Left ventricle myocardium inferior (tissue), 1 donor: ENCODE measurements at places on chromosomes 5 and 9. TPM values are rescaled to one million over a fixed set of nuclear protein-coding genes. Genes with fewer than 3 reads are reported as not detected.

- no peak for DNase-seq
Measured at GRCh38 chr5:123496892-123497291, 15.1 kb upstream of the CSNK1G3 start.

- no peak for DNase-seq
Measured at GRCh38 chr9:91486699-91487497, 63.3 kb upstream of the NFIL3 start.

ARRDC1 gene
- 16.2 TPM for total RNA-seq

GRCh38 chr5:113063927-113064326 lies 87.3 kb downstream of the DCP2 start:
- DNase-seq, result no peak

PCDHGA12 gene
- 4.8 TPM for total RNA-seq

- DNase-seq, result no peak
Measured at GRCh38 chr9:134836406-134836970, 44.1 kb upstream of the FCN2 start.

- DNase-seq, result no peak
Measured at GRCh38 chr5:428219-428618, 14.8 kb upstream of the EXOC3 start.

CDH10 gene
- not detected for total RNA-seq

HMCN2 gene
- 5.5 TPM for total RNA-seq

DNA sequence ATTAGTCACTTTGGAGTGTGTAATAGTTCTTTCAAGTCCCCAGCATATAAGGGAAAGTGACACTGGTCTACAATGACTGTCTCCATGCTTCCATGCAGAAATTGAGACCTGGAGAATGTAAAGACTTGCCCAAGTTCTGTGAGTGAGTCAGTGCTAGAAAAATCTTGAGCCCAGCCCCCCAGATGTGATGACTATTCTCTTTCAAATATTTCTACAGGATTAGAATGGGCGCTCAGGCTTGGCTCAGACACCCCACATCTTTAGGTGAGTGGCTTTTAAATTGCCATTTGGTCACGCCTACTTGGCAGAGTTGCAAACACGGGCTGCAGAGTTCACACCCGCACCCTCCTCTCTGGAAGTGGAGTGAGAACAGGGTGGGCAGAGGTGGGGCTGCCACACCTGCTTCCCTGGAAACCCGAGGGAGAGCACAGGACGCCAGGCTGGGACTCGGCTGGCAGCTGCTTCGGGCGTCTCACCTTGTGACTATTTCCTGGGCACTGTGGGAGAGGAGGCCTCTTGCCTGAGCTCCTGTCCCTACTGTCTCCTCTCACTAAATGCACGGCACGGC lies 37.6 kb downstream of the ROPN1L start:
- no peak for DNase-seq

PTPA gene
- total RNA-seq, result 162 TPM

- no peak for DNase-seq
Measured at GRCh38 chr5:122369253-122369815, 57.3 kb downstream of the SNCAIP start.

GABRA6 gene
- not detected for total RNA-seq

DNA sequence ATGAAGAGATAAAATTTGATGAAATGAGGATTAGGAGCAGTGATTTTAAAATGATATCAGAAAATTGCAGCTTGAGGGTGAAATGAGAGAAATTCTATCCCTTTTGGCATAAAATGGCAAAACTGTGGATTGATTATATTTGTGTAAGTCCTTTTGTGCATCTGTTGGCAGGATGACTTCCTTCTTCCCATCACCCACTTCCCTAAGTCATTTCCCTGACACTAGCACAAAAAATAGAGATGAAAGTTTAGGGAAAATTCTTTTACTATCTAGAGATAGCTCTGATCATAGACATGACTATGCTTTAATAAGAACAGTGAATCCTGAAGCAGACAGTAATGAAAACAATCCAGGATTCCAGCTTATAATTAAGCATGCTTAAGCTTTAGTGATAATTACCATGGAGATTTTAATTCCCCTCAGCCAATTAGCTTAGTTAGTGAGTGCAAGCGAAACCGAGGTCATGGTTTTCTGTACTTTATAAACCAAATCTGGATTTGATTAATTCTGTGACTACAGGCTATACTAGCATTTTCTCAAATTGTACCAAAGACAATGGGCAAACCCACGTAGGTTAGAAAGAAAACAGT lies 163.6 kb upstream of the TARS1 start:
- no peak for DNase-seq

DNA sequence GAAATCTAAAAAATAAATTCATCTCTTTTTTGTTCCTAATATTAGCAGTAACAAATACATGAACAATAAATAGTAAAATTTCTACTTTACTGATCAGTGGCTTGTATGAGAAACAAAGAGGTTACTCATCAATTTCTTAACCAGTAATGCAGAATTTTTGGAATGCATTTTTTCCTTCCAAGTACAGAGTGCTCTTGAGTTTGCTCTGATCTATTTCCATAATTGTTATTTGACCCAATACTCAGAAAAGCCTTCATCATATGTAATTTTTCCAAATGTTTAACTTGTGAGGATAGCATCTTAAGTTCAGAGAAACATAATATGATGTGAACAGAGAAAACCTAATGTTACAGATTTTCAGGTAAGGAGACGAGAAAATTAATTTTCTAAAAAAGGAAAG lies 47.3 kb downstream of the FBN2 start:
- DNase-seq, result no peak

DNA sequence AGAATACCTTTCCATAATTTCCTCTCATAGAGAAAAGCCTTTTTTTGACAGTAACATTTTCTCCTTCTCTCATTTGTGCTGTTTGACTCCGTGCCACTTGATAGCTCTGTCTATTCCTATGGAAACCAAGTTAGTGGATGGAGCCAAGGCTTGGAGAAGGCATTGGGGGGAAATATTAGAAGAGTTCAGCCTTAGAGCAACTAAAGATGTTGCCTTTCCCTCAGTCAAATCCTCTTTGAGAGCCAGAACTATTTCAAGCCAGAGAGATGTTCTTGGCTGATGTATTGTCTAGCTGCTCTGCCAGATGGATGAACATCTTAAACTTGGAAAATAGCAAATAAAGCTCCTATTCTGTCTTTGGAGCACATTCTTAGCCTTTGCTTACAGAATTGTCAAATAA lies 112.4 kb downstream of the INVS start:
- no peak for DNase-seq

HTR1A gene
- not detected for total RNA-seq

- DNase-seq, result no peak
Measured at GRCh38 chr5:39657943-39658342, 233.2 kb upstream of the DAB2 start.

JAKMIP2 gene
- total RNA-seq, result 0.41 TPM

- DNase-seq, result peak; percentile 6
Measured at GRCh38 chr5:150598006-150598405, 42.5 kb upstream of the SYNPO start.

GRCh38 chr5:173789031-173789920 lies 98.9 kb upstream of the CPEB4 start:
- DNase-seq, result no peak

PCDHGB4 gene
- 4.2 TPM for total RNA-seq

SLC6A19 gene
- total RNA-seq, result not detected

GRCh38 chr9:127489471-127490115 lies 38.3 kb downstream of the LRSAM1 start:
- no peak for DNase-seq

SH3TC2 gene
- 9.4 TPM for total RNA-seq

DNA sequence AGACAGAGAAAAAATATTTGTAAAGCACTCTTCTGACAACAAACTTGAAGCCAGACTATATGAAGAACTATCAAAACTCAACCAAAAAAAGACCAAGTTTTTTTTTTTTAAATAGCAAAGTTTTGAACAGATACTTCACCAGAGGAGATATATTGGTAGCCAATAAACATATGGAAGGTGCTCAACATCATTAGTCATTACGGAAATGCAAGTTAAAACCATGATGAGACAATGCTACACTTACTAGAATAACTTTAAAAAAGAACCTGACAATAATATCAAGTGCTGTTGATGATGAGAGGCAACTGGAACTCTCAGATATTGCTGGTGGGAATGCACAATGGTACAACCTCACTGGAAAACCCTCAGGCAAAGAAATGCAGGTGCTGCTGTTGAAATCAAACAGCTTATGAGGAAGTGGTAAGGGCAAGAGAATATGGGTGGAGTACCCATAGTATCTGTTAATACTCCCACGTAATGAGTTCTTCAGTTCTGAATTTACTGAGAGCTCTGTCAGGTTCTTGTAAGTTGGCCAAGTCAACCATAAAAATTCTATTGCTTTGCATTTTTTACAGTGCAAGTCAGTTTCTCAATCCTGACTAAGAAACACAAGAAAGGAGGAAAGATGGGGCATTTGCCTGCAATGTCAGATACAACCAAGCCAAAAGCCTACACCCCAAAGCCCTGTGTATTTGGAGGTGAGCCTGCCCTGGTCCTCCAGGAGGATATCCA lies 87.3 kb upstream of the GNAQ start:
- no peak for DNase-seq

DNA sequence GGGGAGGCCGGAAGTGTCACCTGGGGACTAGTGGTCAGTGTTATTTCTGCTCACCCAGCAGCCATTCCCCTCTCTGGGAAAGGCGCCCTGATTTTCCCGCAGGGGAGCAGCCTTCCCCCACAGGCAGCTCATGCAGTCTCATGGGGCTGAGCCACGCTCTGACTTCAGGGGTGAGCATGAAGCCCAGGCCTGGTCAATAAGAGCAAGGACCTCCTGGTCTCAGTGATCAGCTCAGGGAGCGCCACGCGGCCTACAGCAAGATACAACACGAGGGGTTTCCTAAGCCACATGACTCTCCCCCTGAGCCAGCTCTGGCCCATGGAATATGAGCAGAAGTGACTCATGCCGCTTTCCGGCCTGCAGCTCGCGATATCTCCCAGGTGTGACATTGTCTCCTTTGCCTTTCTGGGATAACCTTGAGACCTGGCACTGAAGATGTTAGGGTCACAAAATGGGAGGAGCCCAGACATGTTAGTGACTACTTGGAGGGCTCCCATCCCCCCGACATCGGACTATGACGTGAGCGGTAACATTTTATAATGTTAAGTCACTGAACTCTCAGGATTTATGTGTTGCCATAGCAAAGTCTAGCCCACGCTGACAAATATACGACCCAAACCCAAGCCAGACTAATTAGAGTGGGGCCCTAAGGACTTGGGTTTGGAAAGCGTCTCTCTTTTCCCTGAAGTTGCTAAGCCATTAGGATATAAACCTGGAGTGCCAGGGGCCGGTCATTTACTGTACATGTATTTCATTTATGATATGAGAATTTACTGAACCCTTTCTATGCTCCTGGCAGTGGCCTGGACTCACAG lies 46.5 kb upstream of the GFPT2 start:
- no peak for DNase-seq

LCN1 gene
- total RNA-seq, result not detected

GRCh38 chr5:138037907-138038633 lies 5.2 kb upstream of the FAM13B start:
- no peak for DNase-seq

DNA sequence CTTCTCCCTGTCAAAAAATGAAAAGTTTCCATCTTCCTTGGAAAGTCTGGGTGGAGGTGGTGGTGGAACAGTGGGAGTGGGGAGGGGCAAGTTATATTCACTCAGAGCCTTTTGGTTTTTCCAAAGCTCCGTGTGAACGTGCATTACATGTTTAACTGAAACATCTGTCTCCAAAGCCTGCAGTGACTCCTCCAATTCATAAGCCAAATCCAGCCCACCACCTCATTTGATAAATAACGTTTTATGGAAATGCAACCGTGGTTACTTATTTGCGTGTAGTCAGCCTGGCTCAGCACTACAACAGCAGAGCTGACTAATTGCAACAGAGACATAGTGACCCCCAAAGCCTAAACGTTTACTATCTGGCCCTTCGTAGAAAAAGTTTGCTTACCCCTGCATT lies 13.9 kb downstream of the TNFSF8 start:
- DNase-seq, result no peak

ELAVL2 gene
- total RNA-seq, result 0.08 TPM

- DNase-seq, result no peak
Measured at GRCh38 chr9:128175726-128176125, 15.6 kb downstream of the CIZ1 start.

GRCh38 chr9:86275962-86276361 lies 6.4 kb downstream of the ISCA1 start:
- DNase-seq, result no peak

- no peak for DNase-seq
Measured at GRCh38 chr5:86376214-86376613, 241.5 kb upstream of the COX7C start.

DNA sequence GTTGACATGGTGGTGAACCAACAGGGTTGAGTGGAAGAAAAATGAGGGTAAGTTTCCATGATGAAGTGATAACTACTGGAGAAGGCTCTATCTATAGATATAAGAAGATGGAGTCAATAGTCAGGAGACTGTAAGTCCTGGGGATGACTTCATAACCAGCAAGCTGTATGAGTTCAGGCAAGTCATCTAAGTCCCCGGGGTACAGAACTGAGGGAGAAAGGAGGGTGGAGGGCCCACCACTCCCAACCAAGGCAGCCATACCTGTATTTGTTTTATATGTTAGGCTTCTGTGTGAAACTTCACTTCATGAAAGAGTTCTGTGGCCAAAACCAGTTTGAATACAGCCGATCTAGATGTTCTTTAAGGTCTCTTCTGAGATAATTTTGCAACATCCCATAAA lies 53.3 kb upstream of the IFNE start:
- no peak for DNase-seq

DNA sequence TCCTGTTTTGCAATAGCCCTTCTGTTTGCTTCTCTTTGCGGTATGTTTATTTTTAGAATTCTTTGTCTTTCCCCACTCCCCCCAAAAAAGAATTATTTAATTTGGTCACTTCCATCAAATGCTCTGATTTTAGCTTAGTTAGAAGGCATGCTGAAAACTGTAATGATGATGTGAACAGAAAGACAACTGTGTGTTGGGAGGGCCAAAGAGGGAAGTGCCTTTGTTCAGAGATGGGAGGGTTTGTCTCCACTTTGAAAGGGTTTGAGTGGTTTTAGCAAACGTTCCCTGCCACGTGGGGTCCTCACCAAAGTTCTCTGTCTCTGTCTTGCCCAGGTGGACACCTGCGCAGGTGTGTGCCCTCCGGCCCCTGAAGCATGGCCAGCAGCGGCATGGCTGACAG lies 41.9 kb downstream of the SYK start:
- DNase-seq, result no peak

PDCD1LG2 gene
- 2.0 TPM for total RNA-seq

- DNase-seq, result no peak
Measured at GRCh38 chr5:55908804-55909203, 57.6 kb downstream of the IL31RA start.
